ENCODE measurements at places on chromosomes 4 and X. TPM values are rescaled to one million over a fixed set of nuclear protein-coding genes. Genes with fewer than 3 reads are reported as not detected.
A peak's percentile ranks its signal among the peaks of the same experiment; 100 is the strongest.

RAB9A gene
- 55.1 TPM for total RNA-seq

SHROOM2 gene
- total RNA-seq, result 4.2 TPM

DNA sequence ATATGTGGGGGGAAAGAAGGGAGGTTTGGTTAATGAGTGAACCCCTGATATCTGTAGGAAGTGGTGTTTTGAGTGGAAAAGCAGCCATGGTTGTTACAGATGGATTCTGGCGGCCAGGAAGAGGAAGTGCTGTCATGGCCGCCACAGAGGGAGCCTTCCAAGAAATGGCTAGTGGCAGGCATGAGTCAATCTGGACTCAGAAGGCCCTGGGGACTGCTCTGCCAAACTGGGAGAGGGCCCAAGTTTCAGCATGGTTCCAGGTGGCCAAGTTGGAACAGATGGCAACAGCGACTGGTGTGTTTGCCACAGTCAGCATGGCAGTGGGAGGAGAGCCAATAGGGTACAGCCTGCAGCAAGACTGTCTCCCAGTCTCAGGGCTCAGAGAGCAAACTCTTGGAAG, 32.5 kb downstream of the ETDB start:
- H3K4me1 ChIP-seq, result no peaks in the 10 kb centered on the region
- no peaks in the 10 kb centered on the region for H3K36me3 ChIP-seq
- no peaks in the 10 kb centered on the region for H3K27me3 ChIP-seq
- no peak overlapping the region for H3K27ac ChIP-seq
- no peak overlapping the region for H3K4me3 ChIP-seq

GRCh38 chr4:3332498-3332897, 39.7 kb downstream of the RGS12 start:
- H3K27me3 ChIP-seq, result no peaks in the 10 kb centered on the region
- no peak overlapping the region for H3K4me3 ChIP-seq
- H3K4me1 ChIP-seq, result no peaks in the 10 kb centered on the region
- DNase-seq, result no peak
- H3K36me3 ChIP-seq, result no peaks in the 10 kb centered on the region

DNA sequence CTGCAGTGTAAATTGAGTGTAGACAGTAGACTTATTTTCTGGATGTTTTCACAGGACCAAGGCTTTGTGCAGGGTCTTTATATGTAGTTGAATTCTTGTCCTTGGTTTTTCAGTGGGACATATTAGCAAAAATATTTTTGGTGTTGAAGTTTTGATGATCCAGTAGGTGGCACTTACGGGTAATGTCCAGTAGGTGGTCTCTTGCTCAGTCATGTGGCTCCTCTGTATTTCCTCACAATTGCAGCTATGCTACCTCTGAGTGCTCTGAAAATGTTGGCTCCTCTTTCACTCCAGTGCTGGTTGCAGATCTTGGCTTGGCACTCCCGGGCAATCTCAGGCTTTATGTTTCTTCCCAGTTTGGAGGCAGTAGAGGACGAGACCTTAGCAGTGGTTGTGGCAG, 419.8 kb upstream of the AMOT start:
- H3K36me3 ChIP-seq, result no peaks in the 10 kb centered on the region
- no peak overlapping the region for H3K27ac ChIP-seq
- H3K4me3 ChIP-seq, result no peak overlapping the region
- no peak for DNase-seq
- H3K4me1 ChIP-seq, result no peaks in the 10 kb centered on the region

GRCh38 chrX:53194308-53194707, 30.7 kb downstream of the KDM5C start:
- no peaks in the 10 kb centered on the region for H3K4me1 ChIP-seq
- H3K27ac ChIP-seq, result no peak overlapping the region
- no peak overlapping the region for H3K4me3 ChIP-seq
- no peak for DNase-seq
- H3K36me3 ChIP-seq, result peaks cover 98% of the 10 kb centered on the region
- H3K27me3 ChIP-seq, result no peaks in the 10 kb centered on the region

GRCh38 chrX:21056622-21057021, 317.6 kb upstream of the CNKSR2 start:
- H3K36me3 ChIP-seq, result no peaks in the 10 kb centered on the region
- H3K27me3 ChIP-seq, result no peaks in the 10 kb centered on the region
- DNase-seq, result no peak
- no peak overlapping the region for H3K4me3 ChIP-seq
- H3K27ac ChIP-seq, result no peak overlapping the region
- H3K4me1 ChIP-seq, result no peaks in the 10 kb centered on the region

- no peak for DNase-seq
- H3K27me3 ChIP-seq, result no peaks in the 10 kb centered on the region
- no peaks in the 10 kb centered on the region for H3K36me3 ChIP-seq
- no peak overlapping the region for H3K4me3 ChIP-seq
Measured at GRCh38 chr4:10623862-10624261, 60.7 kb downstream of the CLNK start.

DNA sequence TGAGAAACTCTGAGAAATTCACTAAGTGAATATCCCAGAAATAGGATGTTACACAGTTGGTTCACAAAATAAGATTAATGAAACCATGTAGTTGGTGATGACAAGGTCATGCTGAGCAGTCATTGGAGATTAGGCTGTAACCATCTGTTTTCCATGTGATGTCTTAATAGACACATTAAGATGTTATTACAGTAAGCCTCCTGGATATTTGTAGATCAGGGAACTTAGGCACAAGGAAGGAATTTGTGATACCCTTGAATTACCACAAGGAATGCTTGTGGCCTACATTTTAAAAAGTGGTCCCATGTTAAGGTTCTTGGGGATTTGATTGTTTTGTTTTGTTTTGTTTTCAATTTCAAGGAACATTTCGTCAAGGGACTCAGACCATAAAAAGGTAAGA, 185.6 kb upstream of the BANK1 start:
- no peaks in the 10 kb centered on the region for H3K27me3 ChIP-seq
- DNase-seq, result no peak
- H3K36me3 ChIP-seq, result no peaks in the 10 kb centered on the region
- no peak overlapping the region for H3K4me3 ChIP-seq

DNA sequence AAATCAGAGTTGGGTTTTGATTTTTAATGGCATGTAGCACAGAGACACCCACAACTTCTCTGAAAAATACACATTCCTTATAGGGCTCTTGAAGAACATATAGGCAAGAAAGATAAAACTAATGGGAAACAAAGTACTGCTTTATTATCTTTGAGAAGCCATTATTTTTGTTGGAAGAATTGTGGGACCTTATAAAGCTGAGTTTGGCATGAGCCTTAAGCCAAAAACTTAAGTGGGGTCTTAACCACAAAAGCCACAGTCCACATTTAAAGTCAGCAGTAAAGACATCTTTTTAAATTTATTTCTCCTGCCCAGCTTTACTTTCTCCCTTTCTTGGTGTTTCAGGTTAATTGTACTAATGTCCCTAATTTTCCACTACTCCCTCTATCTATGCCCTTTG, 1297.3 kb downstream of the C4orf33 start:
- H3K27me3 ChIP-seq, result no peaks in the 10 kb centered on the region
- no peak for DNase-seq
- no peak overlapping the region for H3K4me3 ChIP-seq
- H3K36me3 ChIP-seq, result no peaks in the 10 kb centered on the region

- DNase-seq, result no peak
- H3K27ac ChIP-seq, result no peak overlapping the region
- H3K27me3 ChIP-seq, result no peaks in the 10 kb centered on the region
Measured at GRCh38 chrX:13198056-13198761, 121.6 kb downstream of the ATXN3L start.

DNA sequence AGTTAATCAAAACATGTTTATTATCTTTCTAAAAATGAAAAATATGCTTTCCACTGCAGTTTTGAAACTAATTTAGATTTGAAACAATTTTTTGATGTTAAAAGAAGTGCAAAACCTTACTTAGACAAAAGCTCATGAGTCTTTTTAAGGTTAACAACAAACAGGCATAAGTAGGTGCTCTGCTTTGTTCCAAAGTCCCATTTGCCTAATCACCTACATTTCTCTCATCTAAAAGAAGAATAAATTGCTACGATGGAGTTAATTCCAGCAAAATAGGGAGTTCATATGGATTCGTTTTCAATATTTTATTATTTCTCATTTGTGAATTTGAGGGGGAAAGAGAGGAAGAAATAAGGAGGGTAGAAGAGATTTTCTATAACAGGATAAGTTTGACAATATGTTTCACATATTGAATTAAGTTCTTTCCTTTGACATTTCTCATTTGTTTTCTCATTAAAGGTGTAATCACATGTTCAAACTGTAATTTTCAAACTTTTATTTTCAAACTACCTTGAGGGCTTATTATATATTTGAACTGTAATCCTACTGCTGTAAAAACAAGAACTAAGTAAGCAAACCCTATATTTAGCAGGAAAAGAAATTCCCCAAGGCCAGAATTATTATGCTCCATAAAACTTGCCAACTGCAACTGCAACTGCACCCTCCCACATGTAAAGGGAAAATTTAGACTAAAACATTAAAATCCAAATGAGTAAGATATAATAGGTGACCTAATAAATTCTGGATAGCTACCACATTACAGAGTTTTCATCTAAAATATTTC, 9.6 kb upstream of the SLC39A8 start:
- no peaks in the 10 kb centered on the region for H3K4me1 ChIP-seq
- no peak overlapping the region for H3K27ac ChIP-seq
- no peaks in the 10 kb centered on the region for H3K27me3 ChIP-seq
- no peak overlapping the region for H3K4me3 ChIP-seq

DNA sequence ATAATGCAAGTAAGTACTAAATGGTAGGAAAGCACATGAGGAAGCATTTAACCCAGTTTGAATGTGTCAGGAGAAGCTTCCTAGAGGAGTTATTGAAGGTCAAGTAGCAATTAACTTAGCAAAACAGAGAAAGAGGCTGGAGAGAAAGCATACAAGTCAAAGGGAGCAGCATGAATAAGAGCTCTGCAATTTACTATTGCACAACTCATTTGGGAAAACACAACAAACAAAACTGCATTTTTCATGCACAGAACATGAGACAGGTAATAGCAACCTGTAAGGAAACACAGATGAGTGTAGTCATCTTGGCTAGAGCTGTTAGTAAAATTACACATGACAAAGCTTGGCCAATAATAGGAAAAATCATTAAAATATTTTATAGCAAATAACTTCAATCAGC, 538.1 kb downstream of the PPP4R3C start:
- H3K4me3 ChIP-seq, result no peak overlapping the region
- H3K36me3 ChIP-seq, result no peaks in the 10 kb centered on the region
- H3K4me1 ChIP-seq, result no peaks in the 10 kb centered on the region

DNA sequence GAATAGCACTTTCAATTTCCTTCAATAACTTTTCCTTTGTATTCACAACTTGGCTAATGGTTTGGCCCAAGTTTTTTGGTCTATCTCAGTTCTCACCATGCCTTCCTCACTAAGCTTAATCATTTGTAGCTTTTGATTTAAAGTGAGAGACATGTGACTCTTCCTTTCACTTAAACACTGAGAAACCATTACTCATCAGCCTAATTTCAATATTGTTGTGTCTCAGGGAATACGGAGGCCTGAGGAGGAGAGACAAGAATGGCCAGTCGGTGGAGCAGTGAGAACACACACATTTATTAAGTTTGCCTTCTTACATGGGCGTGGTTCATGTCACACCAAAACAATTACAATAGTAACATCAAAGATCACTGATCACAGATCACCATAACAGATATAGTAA, 56.7 kb downstream of the TSPAN5 start:
- no peaks in the 10 kb centered on the region for H3K27me3 ChIP-seq
- H3K36me3 ChIP-seq, result no peaks in the 10 kb centered on the region
- H3K4me3 ChIP-seq, result no peak overlapping the region
- H3K4me1 ChIP-seq, result peaks cover 19% of the 10 kb centered on the region
- no peak overlapping the region for H3K27ac ChIP-seq

- H3K4me1 ChIP-seq, result no peaks in the 10 kb centered on the region
- H3K4me3 ChIP-seq, result no peak overlapping the region
- DNase-seq, result peak; percentile 12
- H3K27ac ChIP-seq, result no peak overlapping the region
Measured at GRCh38 chr4:17930256-17930655, 91.3 kb downstream of the LCORL start.

DNA sequence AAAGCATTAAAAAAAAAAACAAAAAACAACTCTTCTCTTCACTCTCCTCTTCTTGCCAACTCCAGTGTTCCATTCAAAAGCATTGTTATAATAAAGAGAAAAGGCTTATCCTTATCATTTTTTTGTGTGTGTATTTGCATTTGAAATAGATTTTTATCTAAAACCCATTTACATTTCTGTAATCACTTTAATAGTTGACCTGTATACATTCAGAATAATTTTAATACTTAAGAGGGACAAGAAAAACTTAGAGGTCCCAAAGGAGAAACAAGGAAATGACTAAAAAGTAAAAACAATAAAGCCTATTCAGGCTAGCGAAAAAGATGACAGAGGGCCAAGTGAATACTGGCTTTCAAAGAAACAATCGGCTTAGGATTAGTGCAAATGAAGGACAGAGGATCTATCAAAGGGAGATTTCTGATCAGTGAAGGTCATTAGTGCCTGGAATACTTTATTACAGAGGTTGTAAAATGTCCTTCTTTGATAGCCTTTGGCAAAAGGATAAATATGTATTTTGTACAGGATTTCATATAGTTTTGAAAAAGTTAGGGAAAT, 808.3 kb downstream of the RPA4 start:
- H3K36me3 ChIP-seq, result no peaks in the 10 kb centered on the region
- H3K27ac ChIP-seq, result no peak overlapping the region
- no peaks in the 10 kb centered on the region for H3K4me1 ChIP-seq

GRCh38 chr4:165828928-165829327, 44.1 kb upstream of the TLL1 start:
- no peaks in the 10 kb centered on the region for H3K4me1 ChIP-seq
- H3K27me3 ChIP-seq, result no peaks in the 10 kb centered on the region

DNA sequence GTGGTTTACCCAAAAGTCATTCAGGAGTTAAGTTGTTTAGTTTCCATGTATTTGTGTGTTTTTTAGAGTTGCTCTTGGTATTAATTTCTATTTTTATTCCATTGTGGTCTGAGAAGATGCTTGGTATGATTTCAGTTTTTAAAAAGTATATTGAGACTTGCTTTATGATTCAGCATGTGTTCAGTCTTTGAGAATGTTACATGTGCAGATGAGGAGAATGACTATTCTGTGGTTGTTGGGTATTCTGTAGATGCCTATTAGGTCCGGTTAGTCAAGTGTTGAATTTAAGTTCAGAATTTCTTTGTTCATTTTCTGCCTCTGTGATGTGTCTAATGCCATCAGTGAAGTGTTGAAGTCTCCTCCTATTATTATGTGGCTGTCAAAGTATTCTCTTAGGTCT, 249.4 kb downstream of the ARHGAP10 start:
- no peak overlapping the region for H3K27ac ChIP-seq
- H3K36me3 ChIP-seq, result peaks cover 11% of the 10 kb centered on the region
- no peaks in the 10 kb centered on the region for H3K4me1 ChIP-seq
- no peaks in the 10 kb centered on the region for H3K27me3 ChIP-seq
